ENCODE measurements at places on chromosomes 6 and 20.

GRCh38 chr20:8693709-8694108 lies 375.2 kb upstream of the PLCB4 start:
- no peak overlapping the region for H3K4me3 ChIP-seq
- H3K27me3 ChIP-seq, result no peaks in the 10 kb centered on the region
- peaks cover 3% of the 10 kb centered on the region for H3K36me3 ChIP-seq
- no peak overlapping the region for H3K27ac ChIP-seq
- DNase-seq, result no peak
- no peaks in the 10 kb centered on the region for H3K4me1 ChIP-seq

DNA sequence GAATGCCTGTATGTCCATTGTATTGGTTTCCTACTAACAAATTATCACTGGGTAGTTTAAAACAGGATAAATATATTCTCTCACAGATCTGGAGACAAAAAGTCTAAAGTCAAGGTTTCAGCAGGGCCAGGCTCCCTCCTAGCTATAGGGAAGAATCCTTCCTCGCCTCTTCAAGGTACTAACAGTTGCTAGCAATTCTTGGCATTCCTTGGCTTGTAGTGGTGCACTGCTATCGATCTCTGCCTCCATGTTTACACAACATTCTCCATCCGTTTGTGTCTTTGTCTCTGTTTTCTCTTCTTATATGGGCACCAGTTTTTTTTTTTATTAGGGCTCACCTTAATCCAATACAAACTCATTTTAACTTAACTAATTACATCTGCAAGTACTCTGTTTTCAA lies 48.9 kb downstream of the OR2B6 start:
- H3K27me3 ChIP-seq, result peaks cover 4% of the 10 kb centered on the region
- DNase-seq, result no peak
- H3K27ac ChIP-seq, result no peak overlapping the region

DNA sequence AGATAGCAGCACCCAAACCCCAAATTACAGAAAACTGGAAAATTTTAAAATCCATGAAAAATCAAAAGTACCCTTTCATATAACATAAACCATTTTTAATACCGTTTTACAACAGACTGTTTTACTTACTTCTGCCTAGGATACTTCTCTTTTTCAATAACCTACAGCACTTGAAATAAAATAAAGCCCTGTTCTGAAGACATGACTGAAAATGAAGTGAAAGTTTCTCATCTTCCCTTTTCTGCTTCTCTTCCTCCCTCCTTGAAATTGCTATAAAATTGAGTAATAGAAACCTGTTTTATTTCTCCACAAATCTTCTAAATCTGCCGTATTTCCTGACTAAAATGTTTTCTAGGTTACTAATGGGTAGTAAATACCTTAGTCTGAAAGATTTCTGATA lies 20.3 kb downstream of the MMS22L start:
- H3K27ac ChIP-seq, result no peak overlapping the region
- no peak for DNase-seq
- no peaks in the 10 kb centered on the region for H3K4me1 ChIP-seq
- no peaks in the 10 kb centered on the region for H3K27me3 ChIP-seq
- no peak overlapping the region for H3K4me3 ChIP-seq

DNA sequence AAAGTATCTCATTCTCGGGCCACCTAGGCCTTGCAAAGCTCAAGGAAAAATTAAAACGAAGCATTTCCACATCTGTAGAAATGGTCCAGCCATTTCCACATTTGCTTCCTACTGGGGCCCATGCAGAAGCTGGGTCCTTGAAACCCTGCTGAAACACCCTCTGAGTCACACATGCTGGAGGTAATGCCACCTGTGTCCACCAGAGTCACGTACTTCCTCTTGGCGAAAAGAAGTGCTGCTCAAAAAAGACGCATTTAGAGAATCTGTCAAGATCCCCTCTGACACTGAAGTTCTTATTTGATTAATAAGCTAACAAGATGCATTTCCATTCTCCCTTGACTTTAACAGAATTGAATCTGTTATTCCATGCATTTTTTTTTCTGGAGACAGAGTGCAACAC lies 423.2 kb downstream of the PREX1 start:
- H3K27ac ChIP-seq, result no peak overlapping the region
- no peaks in the 10 kb centered on the region for H3K36me3 ChIP-seq
- H3K4me3 ChIP-seq, result no peak overlapping the region

GRCh38 chr6:167974640-167975344 lies 22.7 kb upstream of the KIF25 start:
- H3K27me3 ChIP-seq, result peaks cover 2% of the 10 kb centered on the region
- no peak overlapping the region for H3K27ac ChIP-seq
- no peaks in the 10 kb centered on the region for H3K4me1 ChIP-seq
- DNase-seq, result no peak

DNA sequence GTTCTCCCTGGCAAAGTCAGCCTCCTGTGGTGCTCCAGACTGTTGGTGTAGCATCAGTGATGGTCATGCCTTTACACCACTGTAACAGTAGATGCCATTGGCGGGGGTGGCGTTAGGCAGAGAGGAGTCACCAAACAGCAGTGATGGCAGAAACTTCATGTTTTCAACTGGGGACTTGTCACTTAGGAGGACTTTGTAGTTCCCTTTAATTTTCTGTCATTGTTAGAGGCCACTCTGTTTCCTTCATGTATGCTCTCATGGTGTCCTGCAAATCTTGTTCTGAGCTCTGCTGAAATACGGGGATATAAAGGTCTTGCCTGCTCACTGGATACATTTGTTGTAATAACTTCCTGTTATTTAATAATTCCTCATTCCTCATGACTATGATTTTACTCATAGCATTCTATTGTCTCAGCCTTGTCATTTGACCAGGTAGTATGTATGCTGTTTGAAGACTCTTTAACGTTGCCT lies 4.6 kb downstream of the MAP3K4 start:
- no peak overlapping the region for H3K27ac ChIP-seq
- H3K36me3 ChIP-seq, result peaks cover 9% of the 10 kb centered on the region
- no peaks in the 10 kb centered on the region for H3K27me3 ChIP-seq

- H3K27me3 ChIP-seq, result no peaks in the 10 kb centered on the region
- no peak for DNase-seq
- H3K27ac ChIP-seq, result no peak overlapping the region
- no peak overlapping the region for H3K4me3 ChIP-seq
- peaks cover 26% of the 10 kb centered on the region for H3K4me1 ChIP-seq
Measured at GRCh38 chr6:53044071-53044470, 21.1 kb upstream of the FBXO9 start.

- peaks cover 17% of the 10 kb centered on the region for H3K36me3 ChIP-seq
- peaks cover 37% of the 10 kb centered on the region for H3K27me3 ChIP-seq
- no peak overlapping the region for H3K4me3 ChIP-seq
- peaks cover 23% of the 10 kb centered on the region for H3K4me1 ChIP-seq
- no peak overlapping the region for H3K27ac ChIP-seq
Measured at GRCh38 chr6:28402197-28402596, 2.6 kb upstream of the ZSCAN12 start.

DNA sequence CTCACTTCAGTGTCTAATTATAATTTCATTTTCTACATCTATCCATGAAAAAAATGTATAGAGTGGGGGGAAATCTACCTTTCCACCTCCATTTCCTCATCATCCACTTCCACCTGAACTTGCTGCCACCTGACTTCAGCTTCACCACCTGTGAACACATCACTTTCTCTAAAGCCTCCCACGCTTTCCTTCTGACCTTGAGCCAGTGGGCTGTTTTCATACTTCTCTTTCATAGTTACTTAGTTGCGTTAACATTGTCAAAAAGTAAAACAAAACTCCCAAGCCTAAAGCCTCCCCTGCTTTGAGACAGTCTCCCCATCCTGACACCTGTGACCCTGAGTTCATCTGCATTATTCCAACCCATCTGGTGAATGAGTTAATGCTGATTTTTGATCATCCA lies 47.3 kb downstream of the KLHL31 start:
- no peaks in the 10 kb centered on the region for H3K36me3 ChIP-seq
- H3K27ac ChIP-seq, result no peak overlapping the region
- peaks cover 4% of the 10 kb centered on the region for H3K27me3 ChIP-seq
- no peak overlapping the region for H3K4me3 ChIP-seq
- DNase-seq, result no peak

DNA sequence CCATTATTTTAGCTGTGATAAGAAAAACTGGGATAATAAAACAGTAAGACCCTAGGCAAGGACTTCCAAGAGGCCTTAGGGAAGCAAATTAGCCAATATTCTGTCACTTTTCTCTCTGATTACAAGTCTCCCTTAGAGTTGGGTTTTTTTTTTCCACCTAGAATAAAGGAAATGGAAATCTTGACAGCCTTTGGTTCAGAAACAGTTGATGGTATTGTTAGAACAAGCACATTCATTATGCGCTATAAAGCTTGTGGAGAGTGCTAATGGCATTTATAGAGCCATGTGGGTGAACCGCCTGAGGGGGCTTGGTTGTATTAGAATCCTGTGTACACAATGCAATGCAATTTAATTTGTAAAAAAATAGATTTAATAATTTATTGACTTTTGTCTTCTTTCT lies 88.9 kb upstream of the OGFRL1 start:
- no peak overlapping the region for H3K4me3 ChIP-seq
- no peaks in the 10 kb centered on the region for H3K4me1 ChIP-seq
- no peak for DNase-seq
- H3K27me3 ChIP-seq, result peaks cover 3% of the 10 kb centered on the region
- H3K27ac ChIP-seq, result no peak overlapping the region

- DNase-seq, result peak; percentile 12
- H3K27ac ChIP-seq, result no peak overlapping the region
- H3K36me3 ChIP-seq, result no peaks in the 10 kb centered on the region
- H3K4me1 ChIP-seq, result peaks cover 25% of the 10 kb centered on the region
- no peak overlapping the region for H3K4me3 ChIP-seq
Measured at GRCh38 chr6:6711832-6712448, 123.4 kb downstream of the LY86 start.

DNA sequence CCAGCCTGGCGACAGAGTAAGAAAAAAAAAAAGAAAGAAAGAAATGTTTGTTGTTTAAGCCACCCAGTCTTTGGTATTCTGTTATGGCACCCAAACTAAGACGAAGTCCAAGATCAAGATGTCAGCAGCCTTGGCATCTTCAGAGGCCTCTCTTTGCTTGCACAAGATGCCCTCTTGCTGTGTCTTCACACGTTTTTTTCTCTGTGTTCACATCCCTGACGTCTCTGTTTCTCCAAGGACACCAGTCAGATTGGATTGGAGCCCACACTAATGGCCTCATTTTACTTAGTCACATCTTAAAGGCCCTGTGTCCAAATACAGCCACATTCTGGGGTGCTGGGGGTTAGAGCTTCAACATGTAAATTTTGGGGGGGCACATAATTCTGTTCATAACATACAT lies 380.9 kb downstream of the GJA1 start:
- no peaks in the 10 kb centered on the region for H3K27me3 ChIP-seq
- H3K27ac ChIP-seq, result no peak overlapping the region
- H3K4me1 ChIP-seq, result no peaks in the 10 kb centered on the region
- no peak overlapping the region for H3K4me3 ChIP-seq

GRCh38 chr6:136092897-136093296 lies 157.2 kb downstream of the MTFR2 start:
- no peaks in the 10 kb centered on the region for H3K36me3 ChIP-seq
- H3K4me3 ChIP-seq, result no peak overlapping the region
- DNase-seq, result no peak
- H3K4me1 ChIP-seq, result no peaks in the 10 kb centered on the region

GRCh38 chr6:18154507-18155149 lies at the start of gene TPMT:
Gene TPMT, minus strand, starts transcription at chr6:18155077. Its CDS starts 5,950 bp downstream, at chr6:18149127.
- no peaks in the 10 kb centered on the region for H3K27me3 ChIP-seq
- peaks cover 34% of the 10 kb centered on the region for H3K4me1 ChIP-seq
- peaks cover 5% of the 10 kb centered on the region for H3K36me3 ChIP-seq
- peak within 1 kb of the TSS; percentile 94 for H3K4me3 ChIP-seq
- peak within 1 kb of the TSS; percentile 83 for H3K27ac ChIP-seq
- DNase-seq, result peak; percentile 7

DNA sequence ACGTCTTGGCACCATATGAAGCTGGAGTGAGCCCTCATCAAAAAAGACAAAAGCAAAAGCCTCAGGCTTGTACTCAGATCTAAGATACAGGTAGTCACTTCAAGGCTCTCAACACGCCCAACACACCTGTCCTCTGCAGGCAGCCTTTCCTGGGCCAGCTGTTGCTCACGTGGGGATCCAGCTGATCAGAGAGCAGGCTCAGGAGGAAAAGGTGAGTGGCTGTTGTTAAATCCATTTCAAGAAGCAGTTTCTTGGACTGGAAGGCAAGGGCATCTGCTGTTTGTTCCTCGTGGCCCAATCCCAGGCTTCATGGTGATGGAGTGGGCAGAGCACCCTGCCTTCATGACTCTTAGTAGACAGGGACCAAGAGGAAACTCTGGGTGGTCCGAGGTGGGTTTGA lies 39.6 kb downstream of the ELMO2 start:
- no peaks in the 10 kb centered on the region for H3K27me3 ChIP-seq
- no peak overlapping the region for H3K4me3 ChIP-seq
- peak overlapping the region; percentile 19 for H3K27ac ChIP-seq
- peaks cover 65% of the 10 kb centered on the region for H3K4me1 ChIP-seq
- H3K36me3 ChIP-seq, result peaks cover 49% of the 10 kb centered on the region

- H3K4me3 ChIP-seq, result peak overlapping the region; percentile 91
- peaks cover 47% of the 10 kb centered on the region for H3K4me1 ChIP-seq
- H3K27me3 ChIP-seq, result no peaks in the 10 kb centered on the region
- DNase-seq, result peak; percentile 67
- peak overlapping the region; percentile 91 for H3K27ac ChIP-seq
- peaks cover 10% of the 10 kb centered on the region for H3K36me3 ChIP-seq
Measured at GRCh38 chr6:10720265-10720959, 2.5 kb upstream of the TMEM14C start.

GRCh38 chr6:35312807-35313206 lies 15.2 kb downstream of the DEF6 start:
- peaks cover 69% of the 10 kb centered on the region for H3K4me1 ChIP-seq
- no peak overlapping the region for H3K4me3 ChIP-seq
- DNase-seq, result no peak
- H3K36me3 ChIP-seq, result peaks cover 67% of the 10 kb centered on the region

DNA sequence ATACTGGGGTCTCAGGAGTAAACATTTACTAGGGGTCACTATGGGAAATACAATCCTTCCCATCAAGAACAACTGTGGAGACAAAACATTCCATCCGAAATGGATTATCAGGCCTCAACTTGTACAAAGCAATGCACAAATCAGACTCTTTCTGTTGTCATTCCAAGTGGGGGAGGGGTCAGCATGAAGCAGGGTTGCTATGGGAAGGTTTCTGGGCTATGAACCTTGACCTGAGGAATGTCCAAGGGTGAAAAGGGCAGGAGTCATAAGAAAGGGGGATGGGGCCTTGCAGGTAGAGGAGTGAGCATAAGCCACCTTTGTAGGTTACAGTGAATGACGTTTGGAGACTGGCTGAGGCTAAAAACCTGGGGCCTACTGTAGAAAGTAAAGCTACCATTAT lies 3.1 kb downstream of the METTL24 start:
- DNase-seq, result no peak
- H3K36me3 ChIP-seq, result no peaks in the 10 kb centered on the region
- peaks cover 31% of the 10 kb centered on the region for H3K27me3 ChIP-seq
- H3K27ac ChIP-seq, result no peak overlapping the region

Measured in activated naive CD8-positive, alpha-beta T cell treated with anti-CD3 and anti-CD28 coated beads, Interleukin-2, amount 50 U/mL, for 24 hours (primary cell).